Effector memory CD8-positive, alpha-beta T cell (primary cell): ENCODE measurements at places on chromosomes 3 and 15.

DNA sequence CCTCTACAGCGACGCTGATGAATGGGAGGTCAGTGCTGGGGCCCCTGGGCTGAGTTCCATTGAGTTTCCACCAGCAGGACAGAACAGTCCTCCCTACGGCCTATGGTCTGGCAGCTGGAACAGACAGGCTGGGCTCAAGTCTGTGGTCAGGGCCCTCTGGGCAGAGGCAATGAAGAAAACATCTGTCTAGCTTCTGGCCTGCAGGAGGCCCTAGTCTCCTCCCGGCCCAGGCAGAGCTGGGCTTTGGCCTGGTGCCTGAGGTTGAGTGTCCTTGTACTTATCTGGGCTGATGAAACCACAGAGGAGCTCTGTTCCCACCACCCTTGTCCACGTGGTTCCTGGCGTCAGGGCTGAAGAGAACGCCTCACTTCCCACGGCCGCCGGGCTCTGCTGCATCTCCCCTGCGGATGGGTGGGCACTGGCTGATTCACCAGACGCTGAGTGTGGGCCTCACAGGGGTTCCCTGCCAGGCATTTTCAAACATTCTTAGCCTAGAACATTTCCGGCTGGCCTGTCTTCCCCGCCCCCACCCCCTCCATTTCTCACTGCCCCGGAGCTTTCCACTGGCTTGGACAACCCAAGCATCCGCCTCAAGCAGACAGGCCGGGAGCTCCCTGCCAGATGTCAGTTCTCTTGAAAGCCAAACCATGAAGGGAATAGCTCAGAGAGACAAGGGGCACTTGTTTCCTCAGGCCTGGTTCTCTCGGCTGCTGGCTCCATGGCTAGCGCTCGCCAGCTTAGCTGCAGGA lies 20.3 kb downstream of the PPCDC start:
- DNase-seq = no peak

GRCh38 chr3:160449636-160450598 lies at the start of gene TRIM59:
Gene TRIM59, minus strand, starts transcription at chr3:160449786. Its CDS starts 10,603 bp downstream, at chr3:160439183.
- peak; percentile 92 for DNase-seq

- DNase-seq = no peak
Observed at GRCh38 chr15:77495838-77496596, 75.3 kb downstream of the HMG20A start.

DNA sequence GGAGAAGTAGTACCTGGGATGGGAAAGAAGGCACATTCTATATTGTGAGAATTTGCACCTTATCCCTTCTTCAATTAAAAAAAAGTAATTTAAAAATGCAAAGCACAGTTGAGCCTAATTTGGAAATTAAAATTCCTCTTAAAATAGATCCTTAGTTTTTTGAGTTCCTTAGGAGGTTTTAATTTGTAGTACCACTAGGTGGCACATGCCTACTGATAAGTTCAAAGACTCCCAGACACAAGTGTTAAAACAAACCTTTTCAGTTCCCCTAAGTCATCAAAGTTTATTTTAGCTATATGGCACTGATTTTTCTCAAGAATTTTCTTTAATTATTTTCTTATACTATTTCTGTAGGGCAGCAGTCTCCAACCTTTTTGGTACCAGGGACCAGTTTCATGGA lies 127.6 kb upstream of the AZI2 start:
- DNase-seq = no peak

DNA sequence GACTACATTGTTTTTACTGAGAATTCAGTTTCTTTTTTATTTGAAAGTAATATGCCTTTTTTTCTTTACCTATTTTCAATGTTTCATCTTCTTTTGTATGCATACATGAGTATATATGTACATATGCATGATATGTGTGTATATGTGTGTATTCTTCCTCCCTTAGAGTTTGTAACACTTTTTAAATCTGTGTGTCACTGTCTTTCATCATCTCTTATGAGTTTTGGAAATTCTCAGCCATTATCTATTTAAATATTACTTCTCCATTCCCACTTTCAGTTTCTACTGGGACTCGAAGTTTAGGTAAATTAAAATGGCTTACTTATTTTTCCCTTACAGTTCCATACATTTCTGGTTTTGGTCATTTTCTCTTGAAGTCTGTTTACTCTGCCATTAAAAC lies 754.1 kb downstream of the GRM7 start:
- no peak for DNase-seq

- peak; percentile 67 for DNase-seq
Observed at GRCh38 chr15:73972984-73973682, 19.0 kb downstream of the STOML1 start.

GRCh38 chr3:17055374-17056276 lies 170.9 kb downstream of the PLCL2 start:
- DNase-seq = no peak

- no peak for DNase-seq
Observed at GRCh38 chr15:72021604-72022003, 96.3 kb downstream of the MYO9A start.

DNA sequence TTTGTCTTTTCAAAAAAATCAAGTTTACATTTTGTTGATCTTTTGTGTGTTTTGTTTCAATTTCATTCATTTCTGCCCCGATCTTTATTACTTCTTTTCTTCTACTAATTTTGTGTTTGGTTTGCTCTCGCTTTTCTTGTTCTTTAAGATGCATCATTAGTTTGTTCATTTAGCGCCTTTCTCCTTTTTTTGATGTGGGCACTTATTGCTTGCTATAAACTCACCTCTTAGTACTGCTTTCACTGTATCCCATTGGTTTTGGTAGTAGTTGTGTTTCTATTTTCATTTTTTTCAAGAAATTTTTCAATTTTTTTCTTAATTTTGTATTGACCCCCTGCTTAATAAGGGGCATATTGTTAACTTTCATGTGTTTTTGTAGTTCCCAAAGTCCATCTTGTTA lies 34.4 kb downstream of the PRKCI start:
- DNase-seq = no peak

- no peak for DNase-seq
Observed at GRCh38 chr15:90988296-90988695, 6.0 kb downstream of the PRC1 start.

- peak; percentile 32 for DNase-seq
Observed at GRCh38 chr15:29103824-29104565, 165.6 kb downstream of the NSMCE3 start.

GRCh38 chr15:85024509-85025336 lies 43.1 kb downstream of the PDE8A start:
- DNase-seq = no peak

DNA sequence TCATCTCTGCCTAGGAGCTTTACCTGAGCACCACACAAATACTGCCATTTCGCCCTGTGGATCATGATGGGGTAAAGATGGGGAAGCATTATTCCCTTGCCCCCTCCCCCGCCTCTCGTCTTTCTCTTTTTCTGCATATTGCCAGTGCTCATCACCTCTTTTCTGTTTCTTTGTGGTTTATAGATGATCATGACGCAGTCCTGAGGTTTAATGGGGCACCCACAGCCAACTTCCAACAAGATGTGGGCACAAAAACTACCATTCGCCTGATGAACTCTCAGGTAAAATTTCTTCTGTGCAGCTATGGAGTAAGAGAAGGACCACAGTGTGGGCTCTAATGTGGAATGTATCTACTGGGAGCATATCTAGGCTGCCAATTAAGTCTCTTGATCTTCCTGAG lies 88.2 kb downstream of the RPL39L start:
- DNase-seq = no peak

DNA sequence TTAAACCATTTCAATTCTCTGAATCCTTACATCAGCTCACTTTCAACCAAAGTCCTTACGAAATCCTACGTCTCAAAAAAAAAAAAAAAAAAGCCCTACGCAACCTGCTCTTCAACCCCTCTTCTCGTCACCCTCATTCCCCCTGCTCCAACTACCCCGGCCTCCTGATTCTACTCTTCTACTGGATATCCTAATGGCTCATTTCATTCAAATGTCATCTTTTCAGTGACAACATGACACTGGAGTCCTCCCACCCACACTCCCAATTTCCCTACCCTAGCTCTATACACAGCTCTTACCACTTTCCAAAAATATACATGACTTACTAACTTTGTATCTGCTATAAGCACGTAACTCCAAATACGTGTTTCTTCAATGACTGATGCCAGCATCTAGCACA lies 11.5 kb downstream of the UBP1 start:
- DNase-seq = no peak

GRCh38 chr15:52674831-52675230 lies 4.4 kb downstream of the ATOSA start:
- no peak for DNase-seq

GRCh38 chr3:45035441-45036301 lies 9.6 kb downstream of the CLEC3B start:
- no peak for DNase-seq

GRCh38 chr3:46464326-46465195 lies at the start of gene LTF:
Gene LTF, minus strand, starts transcription at chr3:46464905. Its CDS starts 38 bp downstream, at chr3:46464867.
- no peak for DNase-seq

- DNase-seq = no peak
Observed at GRCh38 chr3:65581313-65581712, 457.4 kb downstream of the MAGI1 start.

DNA sequence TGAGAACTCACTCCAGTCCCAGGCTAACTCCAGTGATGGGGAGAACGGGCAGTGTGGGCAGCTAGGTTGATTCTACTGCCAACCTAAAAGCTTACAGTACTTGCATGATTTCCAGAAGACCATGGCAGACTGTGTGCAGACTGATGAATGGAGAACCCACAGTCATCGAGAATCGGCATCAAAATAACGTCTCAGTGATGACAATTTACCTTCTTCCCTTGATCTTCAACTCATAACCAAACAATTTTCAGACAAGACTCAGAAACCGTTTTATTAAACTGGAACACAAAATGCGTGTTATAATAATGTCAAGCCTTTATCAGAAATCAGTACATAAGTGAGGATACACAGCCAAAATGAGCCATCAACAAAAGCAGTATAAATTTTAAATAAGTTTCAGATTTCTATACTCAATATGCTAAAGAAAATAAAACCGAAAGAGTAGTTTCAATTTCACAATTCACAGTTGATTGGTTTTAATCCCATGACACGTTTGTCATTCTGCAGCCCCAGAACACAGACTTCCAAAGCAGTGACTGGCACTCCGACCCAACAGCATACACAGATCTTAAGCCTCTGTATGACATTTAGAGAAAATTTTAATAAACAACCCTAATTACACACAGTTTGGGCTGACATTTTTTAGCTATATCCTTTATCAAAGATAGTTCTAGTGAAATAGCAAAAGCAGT lies 54.5 kb downstream of the ZMAT3 start:
- DNase-seq = no peak

GRCh38 chr15:62153228-62153627 lies 11.9 kb downstream of the C2CD4B start:
- no peak for DNase-seq

DNA sequence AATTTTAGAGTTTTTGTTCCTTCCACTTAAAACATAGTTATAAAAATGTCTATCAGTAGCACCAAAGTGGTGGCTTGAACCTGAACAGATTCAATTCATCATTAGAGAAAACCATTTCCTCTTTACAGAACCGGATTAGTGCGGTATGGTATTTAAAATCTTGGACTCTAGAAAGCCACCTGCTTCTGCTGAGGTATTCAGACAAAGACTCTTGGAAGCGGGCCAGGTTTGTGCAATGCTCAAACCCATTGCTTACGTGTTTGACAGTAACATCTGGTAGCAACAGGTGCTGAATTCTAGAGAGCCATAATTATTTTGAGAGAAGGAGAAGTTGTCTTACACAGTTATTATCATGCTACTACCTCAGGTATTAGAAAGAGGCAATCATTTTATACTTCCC lies 290.5 kb downstream of the NAALADL2 start:
- no peak for DNase-seq

DNA sequence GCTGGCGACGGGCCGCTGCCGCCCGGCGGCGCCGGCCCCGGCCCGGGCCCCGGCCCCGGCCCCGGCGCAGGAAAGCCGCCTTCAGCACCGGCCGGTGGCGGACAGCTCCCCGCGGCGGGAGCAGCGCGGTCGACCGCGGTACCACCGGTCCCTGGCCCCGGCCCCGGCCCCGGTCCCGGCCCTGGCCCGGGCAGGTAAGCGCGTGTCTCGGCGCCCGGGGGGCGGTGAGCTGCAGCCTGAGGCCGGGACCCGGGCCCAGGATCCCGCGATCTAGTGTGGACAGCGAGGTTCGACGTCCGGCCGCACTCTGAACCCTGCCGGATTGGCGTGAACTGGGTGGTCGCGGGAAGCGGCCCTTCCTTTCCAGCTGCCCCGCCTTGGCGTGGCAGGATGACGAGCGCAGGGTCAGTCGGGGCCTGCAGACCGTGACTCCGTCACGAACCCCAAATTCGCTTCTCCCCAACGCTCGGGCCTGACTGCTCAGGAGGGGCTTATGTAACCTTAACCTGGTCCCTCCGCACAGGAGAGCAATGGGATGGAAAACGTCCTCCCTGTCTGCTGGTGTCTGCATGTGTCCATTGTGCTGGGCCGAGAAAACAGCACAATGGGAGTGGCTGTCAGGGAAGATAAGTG lies 472 bp downstream of the BSN start:
- peak; percentile 52 for DNase-seq

DNA sequence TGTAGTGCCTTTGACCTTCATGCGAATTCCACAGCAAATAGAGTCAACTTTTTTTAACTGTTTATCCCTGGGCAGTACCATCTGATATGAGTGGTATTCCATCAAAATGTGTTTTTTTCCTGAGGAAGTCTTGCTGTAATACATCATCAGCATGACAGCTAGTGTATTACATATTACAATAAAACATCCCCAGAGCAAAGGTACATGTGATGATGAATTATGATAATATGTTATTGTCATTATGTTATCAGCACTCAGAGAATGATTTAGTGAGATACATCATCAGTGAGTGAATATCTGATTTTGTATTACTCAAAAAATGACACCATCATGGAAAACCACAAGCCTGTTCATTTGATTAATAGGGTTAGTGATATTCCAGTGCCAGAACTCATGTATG lies 69.7 kb upstream of the ARL6 start:
- DNase-seq = no peak

DNA sequence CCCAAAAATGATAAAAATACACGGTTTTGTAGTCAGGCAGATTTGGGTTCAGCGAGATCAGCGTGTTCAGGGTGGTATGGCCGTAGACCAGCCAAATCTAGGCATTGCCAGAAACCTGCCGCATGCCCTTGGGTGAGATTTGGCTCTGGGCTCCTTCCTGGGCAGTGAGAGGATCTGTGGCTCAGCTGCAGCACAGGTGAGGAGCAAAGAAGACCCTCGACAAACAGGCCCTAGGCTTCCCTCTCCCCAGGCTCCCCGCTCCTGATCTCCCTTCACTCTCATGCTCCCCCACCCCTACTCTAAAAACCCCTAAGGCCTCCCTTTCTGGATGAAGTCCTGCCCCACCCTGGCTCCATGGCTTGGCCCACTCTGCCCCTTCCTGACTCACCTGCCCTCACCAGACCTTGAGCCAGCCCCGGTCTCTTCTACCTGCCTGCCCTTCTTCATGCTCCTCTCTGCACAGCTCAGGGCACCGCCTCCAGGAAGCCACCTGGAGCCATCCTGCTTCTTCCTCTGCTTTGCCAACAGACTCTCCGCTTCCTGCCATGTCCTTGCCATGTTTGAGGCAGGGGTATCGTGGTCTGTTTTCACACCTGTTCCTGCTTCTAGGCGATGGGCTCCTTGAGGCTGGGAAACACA lies 88.1 kb downstream of the CORO2B start:
- no peak for DNase-seq

- DNase-seq = no peak
Observed at GRCh38 chr3:49005303-49005680, 1.9 kb upstream of the WDR6 start.
